ENCODE measurements at places on chromosomes 3 and 15. TPM values are rescaled to one million over a fixed set of nuclear protein-coding genes. Genes with fewer than 3 reads are reported as not detected.

Gene STARD9
- 7.2 TPM for total RNA-seq

Gene C15orf62
- not detected for total RNA-seq

Gene NRROS
- total RNA-seq: 18.6 TPM

Gene PP2D1
- total RNA-seq: not detected

Gene XCR1
- not detected for total RNA-seq

Gene GMNC
- not detected for total RNA-seq

GRCh38 chr3:39141171-39141995, 12.0 kb downstream of the CSRNP1 start:
- peaks cover 42% of the 10 kb centered on the region for H3K4me1 ChIP-seq
- H3K27ac ChIP-seq: peak overlapping the region; percentile 52
- H3K36me3 ChIP-seq: peaks cover 46% of the 10 kb centered on the region
- H3K27me3 ChIP-seq: peaks cover 11% of the 10 kb centered on the region
- no peak for DNase-seq
- peak overlapping the region; percentile 77 for H3K4me3 ChIP-seq

GRCh38 chr3:113275929-113276750, 64.8 kb downstream of the BOC start:
- H3K36me3 ChIP-seq: peaks cover under 1% of the 10 kb centered on the region
- H3K27me3 ChIP-seq: peaks cover 4% of the 10 kb centered on the region
- H3K4me1 ChIP-seq: peaks cover 10% of the 10 kb centered on the region
- H3K4me3 ChIP-seq: no peak overlapping the region

GRCh38 chr3:159922861-159923312, 65.7 kb upstream of the IL12A start:
- H3K27me3 ChIP-seq: no peaks in the 10 kb centered on the region
- H3K36me3 ChIP-seq: no peaks in the 10 kb centered on the region
- DNase-seq: no peak
- H3K4me1 ChIP-seq: peaks cover 5% of the 10 kb centered on the region
- no peak overlapping the region for H3K4me3 ChIP-seq

DNA sequence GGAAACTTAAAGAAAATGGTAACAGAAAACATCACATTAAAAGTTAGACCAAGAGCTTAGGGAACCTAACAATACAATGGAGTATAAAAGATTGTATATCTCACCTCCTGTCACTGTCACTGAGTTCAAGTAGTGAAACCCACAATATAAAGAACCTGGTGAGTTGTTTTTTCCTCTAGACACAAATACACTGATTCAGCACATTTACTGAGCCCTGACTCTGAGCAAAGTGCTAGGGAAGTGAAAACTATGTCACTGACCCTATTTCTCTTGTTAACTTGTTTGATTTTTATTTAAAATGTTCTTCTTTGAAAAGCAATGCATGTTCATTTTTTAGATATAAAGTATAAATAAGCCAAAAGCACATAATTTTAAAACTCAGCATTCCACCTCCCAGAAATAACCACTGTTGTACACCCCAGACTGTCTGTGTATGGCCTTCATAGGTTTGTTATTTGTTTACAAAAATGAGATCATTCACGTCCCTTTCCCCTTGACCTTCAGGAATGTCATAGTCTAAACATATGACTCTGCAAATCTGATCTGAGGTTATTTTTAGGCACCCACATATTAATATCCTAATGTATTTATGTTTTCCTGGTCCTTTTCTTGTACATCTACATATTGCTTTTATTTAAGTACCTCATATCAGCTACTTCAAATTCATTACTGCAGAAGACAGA, 69.2 kb upstream of the CSTA start:
- H3K36me3 ChIP-seq: no peaks in the 10 kb centered on the region
- H3K4me3 ChIP-seq: no peak overlapping the region
- no peaks in the 10 kb centered on the region for H3K4me1 ChIP-seq
- H3K27ac ChIP-seq: no peak overlapping the region
- DNase-seq: no peak
- H3K27me3 ChIP-seq: peaks cover 1% of the 10 kb centered on the region

DNA sequence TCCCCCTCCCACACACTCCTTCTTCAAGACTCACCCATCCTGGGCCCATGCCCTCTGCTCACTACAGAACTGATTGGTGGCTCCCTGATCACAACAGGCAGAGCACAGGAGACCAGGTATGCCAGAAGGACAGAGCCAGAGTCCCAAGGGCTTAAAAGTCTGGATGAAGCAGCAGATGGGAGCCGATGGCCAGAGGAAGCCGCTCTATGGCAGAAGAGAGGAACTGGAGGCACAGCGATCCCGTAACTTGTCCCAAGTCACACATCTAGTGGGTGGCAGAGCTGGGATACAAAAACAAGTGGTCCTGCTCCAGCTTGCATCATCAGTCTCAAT, 20.7 kb downstream of the ITGA11 start:
- no peak for DNase-seq
- peaks cover 4% of the 10 kb centered on the region for H3K4me1 ChIP-seq
- peaks cover 4% of the 10 kb centered on the region for H3K36me3 ChIP-seq
- H3K27me3 ChIP-seq: peaks cover 2% of the 10 kb centered on the region
- no peak overlapping the region for H3K27ac ChIP-seq
- H3K4me3 ChIP-seq: no peak overlapping the region

DNA sequence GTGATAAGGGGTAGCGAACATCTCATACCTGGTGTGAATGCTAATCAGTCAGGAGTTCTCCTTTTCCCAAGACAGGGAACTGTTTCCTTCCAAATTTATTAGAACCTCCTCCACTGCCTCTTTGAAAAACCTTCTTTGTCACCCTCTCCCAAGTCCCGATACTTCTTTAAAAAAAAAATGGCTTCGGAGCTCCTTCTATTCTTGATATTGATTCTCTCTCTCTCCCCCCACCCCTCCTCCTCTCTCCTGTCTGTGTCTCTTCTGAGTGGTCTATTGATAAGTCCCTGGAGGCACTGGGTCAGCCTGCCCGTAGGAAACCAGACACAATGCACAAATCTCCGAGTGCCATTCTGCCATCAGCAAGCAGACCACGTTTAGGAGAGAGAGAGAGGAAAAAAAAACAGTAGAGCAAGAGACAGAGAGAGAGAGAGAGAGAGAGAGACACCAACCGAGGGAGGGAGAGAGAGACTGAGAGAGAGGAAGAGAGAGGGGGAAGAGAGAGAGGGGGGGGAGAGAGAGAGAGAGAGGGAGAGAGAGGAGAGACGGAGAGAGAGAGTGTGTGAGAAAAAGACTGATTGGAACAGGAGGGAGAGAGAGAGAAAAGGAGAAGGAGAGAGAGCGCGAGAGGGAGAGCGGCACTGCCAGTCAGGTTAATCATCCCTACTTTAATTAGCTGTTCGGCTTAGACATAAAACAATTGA, 160.9 kb downstream of the TIGIT start:
- H3K27ac ChIP-seq: no peak overlapping the region
- no peak for DNase-seq
- no peaks in the 10 kb centered on the region for H3K27me3 ChIP-seq
- no peak overlapping the region for H3K4me3 ChIP-seq
- H3K36me3 ChIP-seq: no peaks in the 10 kb centered on the region

DNA sequence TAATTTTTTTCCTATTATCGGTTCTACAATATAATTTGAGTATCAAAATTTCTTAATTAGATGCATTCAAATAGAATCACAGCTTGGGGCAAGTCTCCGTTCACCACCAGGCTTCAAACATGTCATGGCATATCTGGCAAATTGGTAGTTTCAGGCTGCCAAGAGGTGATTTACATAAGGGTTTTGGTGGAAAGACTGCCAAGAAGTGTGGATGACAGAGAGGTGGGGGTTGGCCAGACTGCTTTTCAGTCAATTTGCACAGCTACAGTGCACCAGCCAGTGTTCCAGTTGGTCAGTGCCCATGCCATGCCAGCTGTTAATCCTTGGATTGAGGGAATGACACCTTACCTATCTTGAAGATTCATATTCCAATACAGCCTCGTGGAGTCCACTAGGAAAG, 8.4 kb upstream of the GSK3B start:
- no peak for DNase-seq
- no peak overlapping the region for H3K27ac ChIP-seq
- H3K4me1 ChIP-seq: peaks cover 4% of the 10 kb centered on the region
- no peaks in the 10 kb centered on the region for H3K27me3 ChIP-seq
- peaks cover 13% of the 10 kb centered on the region for H3K36me3 ChIP-seq

- H3K4me1 ChIP-seq: peaks cover 26% of the 10 kb centered on the region
- H3K4me3 ChIP-seq: no peak overlapping the region
- H3K27me3 ChIP-seq: peaks cover 6% of the 10 kb centered on the region
- DNase-seq: no peak
- no peaks in the 10 kb centered on the region for H3K36me3 ChIP-seq
Observed at GRCh38 chr15:90864507-90864906, 3.9 kb upstream of the FURIN start.

DNA sequence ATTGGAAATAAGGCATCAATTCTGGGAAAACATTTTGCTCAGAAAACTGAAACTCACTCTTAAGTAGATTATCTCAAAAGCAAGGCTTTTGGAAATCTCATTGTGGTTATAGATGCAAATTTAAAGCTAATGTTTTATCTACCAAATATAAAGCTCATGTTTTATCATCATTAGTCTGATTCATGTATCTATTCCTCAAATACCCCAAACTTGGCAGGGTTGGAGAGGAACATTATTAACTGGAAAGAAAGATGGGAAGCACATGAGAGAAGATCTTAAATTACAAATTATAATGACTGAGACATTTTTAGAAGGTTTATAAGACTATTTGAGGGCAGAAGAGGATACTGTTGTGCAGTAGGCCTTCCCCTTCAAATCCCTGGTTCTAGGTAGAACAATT, 137.3 kb upstream of the TGFBR2 start:
- H3K27ac ChIP-seq: no peak overlapping the region
- H3K4me1 ChIP-seq: no peaks in the 10 kb centered on the region
- H3K27me3 ChIP-seq: no peaks in the 10 kb centered on the region
- DNase-seq: no peak

- H3K4me1 ChIP-seq: peaks cover 78% of the 10 kb centered on the region
- H3K36me3 ChIP-seq: peaks cover 10% of the 10 kb centered on the region
- H3K27me3 ChIP-seq: peaks cover 27% of the 10 kb centered on the region
- peak overlapping the region; percentile 100 for H3K27ac ChIP-seq
Observed at GRCh38 chr15:90033448-90033847, 32.3 kb downstream of the ZNF710 start.

- no peak overlapping the region for H3K27ac ChIP-seq
- no peaks in the 10 kb centered on the region for H3K27me3 ChIP-seq
- no peaks in the 10 kb centered on the region for H3K36me3 ChIP-seq
- no peak overlapping the region for H3K4me3 ChIP-seq
- no peaks in the 10 kb centered on the region for H3K4me1 ChIP-seq
Observed at GRCh38 chr3:119187266-119187665, 13.9 kb downstream of the UPK1B start.

GRCh38 chr3:172658344-172659245, 52.3 kb downstream of the NCEH1 start:
- peaks cover 9% of the 10 kb centered on the region for H3K4me1 ChIP-seq
- no peak for DNase-seq
- no peak overlapping the region for H3K27ac ChIP-seq
- no peak overlapping the region for H3K4me3 ChIP-seq

- H3K27ac ChIP-seq: no peak overlapping the region
- H3K4me3 ChIP-seq: no peak overlapping the region
Observed at GRCh38 chr3:125647318-125648014, 52.2 kb upstream of the OSBPL11 start.

DNA sequence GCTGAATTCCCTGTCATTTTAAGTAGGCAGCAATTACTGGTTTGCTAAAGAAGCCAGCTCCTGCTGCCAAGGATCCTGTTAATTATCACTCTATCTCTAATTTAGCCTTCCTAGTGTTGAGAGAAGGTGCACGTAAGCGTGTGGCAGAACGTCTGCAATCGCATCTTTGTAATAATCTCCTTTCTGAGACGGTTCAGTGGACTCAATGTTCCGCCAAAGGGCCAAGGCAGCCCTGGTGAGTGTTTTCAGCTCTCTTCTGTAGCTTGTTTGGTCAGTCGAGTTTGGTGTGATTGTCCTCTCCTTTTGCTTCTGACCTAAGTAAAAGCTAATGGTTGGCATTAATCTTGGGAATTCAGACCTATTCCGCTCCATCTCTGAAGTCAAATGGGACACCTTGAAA, 24.2 kb downstream of the MITF start:
- no peak overlapping the region for H3K27ac ChIP-seq
- no peak overlapping the region for H3K4me3 ChIP-seq

GRCh38 chr3:59480486-59480995, 430.7 kb upstream of the CFAP20DC start:
- peaks cover 6% of the 10 kb centered on the region for H3K4me1 ChIP-seq
- no peaks in the 10 kb centered on the region for H3K36me3 ChIP-seq
- no peak for DNase-seq
- H3K4me3 ChIP-seq: no peak overlapping the region

DNA sequence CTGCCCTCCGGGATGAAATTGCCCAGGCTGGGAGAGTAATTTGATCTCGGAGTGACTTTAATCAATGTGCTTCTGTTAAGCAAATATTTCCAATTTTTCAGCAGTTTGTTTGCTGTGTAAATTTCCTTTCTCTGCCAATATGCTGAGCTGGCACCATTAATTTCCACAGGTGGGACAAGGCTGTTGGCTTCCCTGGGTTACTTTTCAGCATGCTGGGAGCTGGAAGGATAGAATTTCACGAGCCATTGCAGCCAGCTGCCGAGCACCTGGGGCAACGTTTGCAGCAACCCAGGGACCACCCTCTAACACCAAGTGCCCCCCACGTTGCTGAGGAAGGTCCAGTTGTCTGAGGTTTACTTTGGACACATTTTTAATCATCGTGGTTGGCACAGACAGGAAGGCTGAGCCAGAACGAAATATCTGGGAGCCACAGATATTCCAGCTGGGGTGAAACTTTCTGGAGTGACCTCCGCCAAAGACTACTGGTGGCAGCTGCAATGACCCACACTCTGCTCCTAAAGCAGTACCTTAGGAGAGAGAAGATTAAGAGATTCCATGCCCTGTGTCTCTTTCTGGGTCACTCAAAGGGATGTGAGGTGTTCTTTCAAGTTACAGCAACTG, 293.3 kb upstream of the RGMA start:
- no peak overlapping the region for H3K27ac ChIP-seq
- no peaks in the 10 kb centered on the region for H3K36me3 ChIP-seq
- no peak overlapping the region for H3K4me3 ChIP-seq
- peaks cover 1% of the 10 kb centered on the region for H3K27me3 ChIP-seq
- H3K4me1 ChIP-seq: no peaks in the 10 kb centered on the region

DNA sequence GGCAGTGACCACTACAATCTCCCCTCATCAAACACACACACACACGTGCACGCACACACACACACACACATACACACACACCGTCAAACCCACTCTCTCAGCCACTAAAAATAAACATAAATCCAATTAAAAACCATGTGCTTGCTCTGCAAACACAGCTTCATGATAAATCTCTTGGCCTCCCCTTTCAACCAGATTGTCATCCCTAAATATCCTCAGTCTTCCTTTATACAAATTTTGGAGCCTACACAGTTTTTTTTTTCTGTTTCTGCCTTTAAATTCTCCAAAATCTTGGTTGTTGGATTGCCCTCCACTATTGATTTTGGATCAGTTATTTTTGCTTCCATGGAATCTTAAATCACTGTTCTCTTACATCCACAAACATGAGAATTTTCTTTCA, 245.6 kb downstream of the SATB1 start:
- H3K36me3 ChIP-seq: no peaks in the 10 kb centered on the region
- no peaks in the 10 kb centered on the region for H3K27me3 ChIP-seq
- no peak overlapping the region for H3K4me3 ChIP-seq
- no peak overlapping the region for H3K27ac ChIP-seq
- DNase-seq: no peak
- no peaks in the 10 kb centered on the region for H3K4me1 ChIP-seq

- peaks cover 10% of the 10 kb centered on the region for H3K4me1 ChIP-seq
- no peak overlapping the region for H3K27ac ChIP-seq
- DNase-seq: no peak
- H3K27me3 ChIP-seq: peaks cover 5% of the 10 kb centered on the region
Observed at GRCh38 chr15:75671730-75672602, 24.3 kb downstream of the SNX33 start.

All from endothelial cell (in vitro differentiated cells).